ENCODE measurements at places on chromosomes 7 and 10.

DNA sequence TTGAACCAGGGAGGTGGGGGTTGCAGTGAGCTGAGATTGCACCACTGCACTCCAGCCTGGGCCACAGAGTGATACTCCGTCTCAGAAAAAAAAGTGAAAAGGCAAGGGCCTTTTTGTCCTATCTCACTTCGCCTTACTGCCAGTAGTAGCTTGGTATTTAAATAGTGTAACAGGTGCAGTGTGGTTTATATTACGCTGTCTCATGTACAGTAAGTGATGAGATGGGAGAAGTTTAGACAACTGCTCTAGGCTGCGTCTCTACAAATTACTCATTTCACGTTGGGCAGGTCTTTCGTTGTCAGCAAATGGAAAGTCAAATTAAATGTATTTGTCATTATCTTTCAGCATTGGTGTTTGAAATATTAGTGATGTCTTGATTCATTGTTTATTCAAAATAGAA, 15.5 kb upstream of the PFKFB3 start:
- no peak for DNase-seq

DNA sequence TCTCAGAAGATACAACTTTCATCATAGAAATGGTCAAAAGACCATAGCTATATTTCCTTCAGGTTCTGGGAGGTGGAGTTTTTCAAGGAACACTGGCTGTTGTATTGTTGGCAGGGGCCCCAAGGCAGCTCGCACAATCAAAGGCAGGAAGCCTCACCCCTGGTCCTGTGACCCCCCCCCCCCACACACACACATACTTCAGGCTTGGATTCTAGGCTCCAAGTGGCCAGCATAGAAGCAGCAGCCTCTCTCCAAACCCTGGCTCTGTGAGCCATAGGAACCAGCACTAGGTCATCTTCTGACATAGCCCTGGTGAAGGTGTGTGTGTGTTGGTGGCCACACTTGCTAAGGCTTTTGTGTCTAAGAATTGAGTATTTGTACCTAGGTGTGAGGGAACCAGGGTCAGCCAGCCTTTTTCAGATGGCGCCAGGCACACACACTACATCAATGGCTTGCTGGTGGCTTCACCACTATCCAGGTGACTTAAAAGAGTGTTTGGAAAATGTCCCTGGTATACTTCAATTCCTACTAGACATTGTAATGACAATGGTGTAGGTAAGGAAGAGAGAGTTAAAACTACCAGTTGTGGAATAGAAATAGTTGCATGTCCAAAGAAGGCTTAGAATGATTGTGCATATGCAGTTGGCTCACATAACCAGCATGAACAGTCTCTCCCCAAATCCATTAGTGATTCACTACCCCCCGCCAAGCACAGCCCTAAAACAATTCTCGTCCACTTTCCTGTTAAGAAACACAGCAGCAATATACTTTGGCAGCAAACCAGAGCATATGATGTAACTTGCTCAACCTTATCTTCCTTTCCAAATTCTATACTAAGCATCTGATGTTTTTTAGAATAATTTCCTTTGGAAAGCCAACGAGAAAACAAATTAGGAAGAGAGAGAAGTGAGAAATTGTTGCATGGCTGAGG, 91.3 kb downstream of the AVL9 start:
- no peak for DNase-seq

DNA sequence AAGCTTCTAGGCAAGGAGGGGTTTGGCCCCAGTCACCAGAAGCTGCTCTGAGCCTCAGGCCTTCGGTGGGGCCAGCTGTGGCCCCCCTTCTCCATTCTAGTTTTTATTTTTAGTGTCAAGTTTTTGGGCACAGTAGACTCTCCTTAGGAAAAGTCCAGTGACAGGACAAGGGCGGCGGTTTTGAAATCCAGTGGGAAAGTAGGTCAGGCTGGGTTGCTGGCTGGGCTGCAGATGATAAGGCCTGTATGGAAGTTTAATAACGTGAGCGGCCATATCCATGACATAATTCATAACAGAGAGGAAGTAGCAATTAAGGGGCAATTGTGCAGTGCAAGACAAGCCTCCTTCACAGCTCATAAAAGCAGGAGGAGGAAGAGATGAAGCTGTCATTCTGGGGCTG, 87.1 kb upstream of the ZNF716 start:
- no peak for DNase-seq

DNA sequence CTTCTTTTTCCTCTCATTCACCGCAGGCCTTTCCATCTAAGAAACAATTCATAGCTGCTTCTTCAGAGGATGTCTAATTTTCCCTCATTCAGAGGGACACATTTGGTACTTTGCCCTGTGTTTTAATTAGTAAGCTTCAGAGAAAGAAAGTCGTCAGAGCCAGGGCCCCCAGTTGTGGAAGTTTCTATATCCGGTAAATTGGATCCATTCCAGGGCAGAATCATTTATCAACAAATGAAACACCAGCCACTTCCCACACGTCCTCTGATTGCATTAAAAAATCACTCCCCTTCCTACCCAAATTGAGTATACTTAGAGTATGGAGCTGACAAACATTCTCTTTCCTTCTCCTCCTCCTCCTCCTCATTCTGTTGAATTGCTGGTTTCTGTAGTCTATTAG, 205.8 kb upstream of the HDAC9 start:
- no peak for DNase-seq

- DNase-seq = no peak
These were observed 219.0 kb downstream of the DIP2C start for GRCh38 chr10:470339-471003.

GRCh38 chr7:88167223-88167622, 52.6 kb downstream of the SRI start:
- no peak for DNase-seq

All from GM23338 (cell line).